ENCODE measurements at places on chromosomes 2 and 18.
A peak's percentile ranks its signal among the peaks of the same experiment; 100 is the strongest.

- no peak for DNase-seq
Observed at GRCh38 chr2:212919238-212919637, 232.2 kb downstream of the IKZF2 start.

- peak; percentile 57 for DNase-seq
Observed at GRCh38 chr2:17540093-17540812, at the start of gene VSNL1. Gene VSNL1, plus strand, starts transcription at chr2:17540696. Its CDS starts 51,379 bp downstream, at chr2:17592075.

GRCh38 chr18:22005191-22005841, 164.1 kb upstream of the GATA6 start:
- DNase-seq: no peak

GRCh38 chr18:65988972-65989371, 238.2 kb downstream of the CDH7 start:
- no peak for DNase-seq

Data from anterior cingulate cortex (tissue), 58 donors.